T-helper 2 cell (primary cell): ENCODE measurements at places on chromosomes 7 and 10.

DNA sequence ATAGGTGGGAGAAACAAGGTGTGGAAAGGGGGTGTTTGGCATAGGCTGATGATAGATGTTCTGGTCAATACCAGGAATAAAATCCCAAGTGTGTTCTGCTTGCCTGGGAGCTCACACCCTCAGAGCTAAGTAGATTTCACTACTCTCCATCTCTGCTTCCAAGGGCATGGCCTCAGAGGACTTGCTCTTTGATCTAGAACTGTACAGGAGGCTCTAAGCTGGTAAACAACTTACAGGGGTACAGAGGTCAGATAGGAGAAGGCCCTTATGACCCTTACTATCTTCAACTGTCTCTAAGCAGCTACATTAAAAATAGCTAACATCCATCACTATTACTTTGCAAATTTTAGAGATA is 221.5 kb upstream of the KLF14 start:
- DNase-seq = no peak

DNA sequence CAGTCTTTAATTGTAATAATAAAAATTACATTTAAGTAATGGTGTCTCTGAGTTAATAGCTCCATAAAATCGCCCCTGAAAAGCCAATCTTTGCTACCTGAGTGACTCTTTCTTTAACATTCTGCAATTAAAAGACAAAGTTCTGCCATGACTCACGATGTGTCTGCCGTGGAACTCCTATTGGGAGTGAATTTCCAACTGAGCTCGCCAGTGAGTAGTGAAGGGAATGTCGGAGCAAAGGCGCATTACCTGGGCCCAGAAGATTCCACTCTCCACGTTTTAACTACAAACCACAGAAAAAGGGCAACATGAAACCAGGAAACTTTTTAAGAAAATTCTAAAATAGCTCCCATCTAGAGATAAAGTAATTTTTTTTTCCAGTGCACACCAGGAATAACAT is 36.9 kb upstream of the RNF32 start:
- DNase-seq = no peak

DNA sequence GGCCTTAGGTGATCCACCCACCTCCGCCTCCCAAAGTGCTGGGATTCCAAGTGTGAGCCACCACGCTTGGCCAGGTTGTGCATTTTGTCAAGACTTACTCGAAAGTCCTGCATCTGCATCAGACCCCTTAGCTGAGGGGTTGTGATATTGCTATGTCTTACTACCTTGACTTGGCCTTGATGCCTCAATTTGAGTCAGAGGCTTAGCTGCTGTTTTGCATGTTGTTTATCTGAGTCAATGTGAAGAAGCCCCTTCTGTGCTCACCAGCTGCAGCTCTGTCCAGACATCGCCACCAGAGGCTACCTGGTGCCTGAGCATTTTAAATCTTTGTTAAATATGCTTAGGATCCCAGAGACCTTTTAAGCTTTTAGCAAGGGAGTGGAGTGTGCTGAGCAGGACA is 18.1 kb downstream of the UBE2D4 start:
- no peak for DNase-seq

- DNase-seq = no peak
These were observed 27.4 kb upstream of the SYPL1 start for GRCh38 chr7:106139265-106140251.

DNA sequence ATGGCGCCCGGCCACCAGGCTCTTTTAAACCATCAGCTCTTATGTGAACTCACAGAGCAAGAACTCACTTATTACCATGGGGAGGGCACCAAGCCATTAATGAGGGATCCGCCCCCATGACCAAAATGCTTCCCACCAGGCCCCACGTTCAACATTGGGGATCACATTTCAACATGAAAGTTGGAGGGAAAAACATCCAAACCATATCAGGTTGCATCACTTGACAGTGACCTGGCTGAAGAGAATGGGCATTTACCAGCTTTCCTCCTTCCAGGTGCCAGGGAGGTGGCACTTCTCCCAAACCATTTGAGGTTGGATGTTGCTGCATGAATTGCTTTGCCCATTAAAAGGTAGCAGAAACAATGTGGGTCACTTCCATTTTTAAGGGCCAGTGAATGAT is 115.6 kb upstream of the TNS3 start:
- no peak for DNase-seq

- DNase-seq = no peak
These were observed 148.4 kb downstream of the MAD1L1 start for GRCh38 chr7:2084331-2084730.

DNA sequence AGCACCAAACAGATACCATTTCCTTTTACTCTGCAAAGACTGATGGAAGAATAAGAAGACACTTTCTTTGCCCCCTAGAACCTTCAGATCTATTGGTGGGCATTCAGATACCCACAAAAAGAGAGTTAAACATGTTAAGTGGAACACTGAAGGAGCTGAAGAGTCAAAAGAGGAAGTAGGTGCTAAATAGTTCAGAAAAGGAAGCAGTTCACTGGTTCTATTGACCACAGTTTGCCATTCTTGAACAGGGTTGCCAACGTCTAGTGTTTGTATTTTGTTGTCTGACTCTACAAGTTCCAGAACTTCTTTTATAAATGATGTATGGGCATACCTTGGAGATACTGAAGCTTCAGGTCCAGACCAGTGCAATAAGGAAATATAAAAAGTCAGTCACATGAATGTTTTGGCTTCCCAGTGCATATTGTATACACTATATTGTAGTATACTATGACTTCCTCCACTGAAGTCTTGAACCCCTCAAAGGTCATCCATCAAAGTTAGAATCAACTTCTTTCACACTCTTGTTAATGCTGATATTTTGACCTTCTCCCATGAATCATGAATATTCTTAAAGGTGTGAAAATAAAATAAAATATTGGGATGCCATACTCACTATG is 47.5 kb upstream of the AGR3 start:
- DNase-seq = no peak

- DNase-seq = no peak
These were observed 204.3 kb downstream of the SFMBT2 start for GRCh38 chr10:7206412-7207100.

DNA sequence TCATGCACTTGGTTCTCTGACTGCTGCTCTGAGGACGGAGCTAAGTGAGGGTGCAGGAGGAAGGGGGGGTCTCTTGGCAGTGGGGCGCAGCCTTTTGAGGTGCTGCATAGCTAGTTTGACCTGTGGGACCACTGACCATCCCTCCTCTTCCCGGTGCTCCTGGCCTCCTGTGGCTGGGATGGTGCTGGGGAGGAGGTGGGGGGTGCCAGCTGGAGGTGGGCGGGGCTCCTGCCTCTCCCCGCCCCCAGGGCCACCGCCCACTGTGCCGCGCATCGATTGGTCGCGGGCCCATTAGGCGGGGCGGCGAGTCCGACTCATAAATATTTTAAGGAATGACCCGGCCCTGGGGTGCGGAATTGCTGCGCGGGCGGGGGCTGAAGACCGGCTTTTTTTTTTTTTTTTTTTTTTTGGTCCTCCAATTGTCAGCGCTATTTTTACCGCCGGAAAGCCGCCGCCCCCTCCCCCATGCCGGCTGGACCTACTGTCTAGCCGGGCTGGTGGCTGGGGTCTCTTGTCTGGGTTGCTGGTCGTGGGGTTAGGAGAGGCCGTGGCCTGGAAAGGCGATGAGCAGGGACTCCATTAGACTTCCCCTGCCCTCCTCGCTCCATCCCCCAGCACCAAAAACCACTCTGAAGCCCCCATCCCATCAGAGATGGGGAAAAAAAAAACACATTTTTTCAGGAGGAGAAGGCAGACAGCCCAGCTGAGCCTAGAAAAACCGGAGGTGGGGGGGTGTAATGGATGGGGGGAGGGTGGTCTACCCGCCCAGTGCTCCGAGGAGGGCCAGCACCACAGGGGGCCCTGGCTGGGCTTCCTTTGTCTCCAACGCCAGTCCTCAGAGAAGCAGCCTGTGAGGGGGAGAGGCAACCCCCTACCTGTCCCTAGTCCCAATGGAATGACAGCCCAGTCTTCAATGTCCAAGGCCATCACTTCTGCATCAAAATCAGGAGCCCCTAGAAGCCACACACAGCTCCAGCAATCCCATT is 6.4 kb downstream of the SH2B2 start:
- no peak for DNase-seq

DNA sequence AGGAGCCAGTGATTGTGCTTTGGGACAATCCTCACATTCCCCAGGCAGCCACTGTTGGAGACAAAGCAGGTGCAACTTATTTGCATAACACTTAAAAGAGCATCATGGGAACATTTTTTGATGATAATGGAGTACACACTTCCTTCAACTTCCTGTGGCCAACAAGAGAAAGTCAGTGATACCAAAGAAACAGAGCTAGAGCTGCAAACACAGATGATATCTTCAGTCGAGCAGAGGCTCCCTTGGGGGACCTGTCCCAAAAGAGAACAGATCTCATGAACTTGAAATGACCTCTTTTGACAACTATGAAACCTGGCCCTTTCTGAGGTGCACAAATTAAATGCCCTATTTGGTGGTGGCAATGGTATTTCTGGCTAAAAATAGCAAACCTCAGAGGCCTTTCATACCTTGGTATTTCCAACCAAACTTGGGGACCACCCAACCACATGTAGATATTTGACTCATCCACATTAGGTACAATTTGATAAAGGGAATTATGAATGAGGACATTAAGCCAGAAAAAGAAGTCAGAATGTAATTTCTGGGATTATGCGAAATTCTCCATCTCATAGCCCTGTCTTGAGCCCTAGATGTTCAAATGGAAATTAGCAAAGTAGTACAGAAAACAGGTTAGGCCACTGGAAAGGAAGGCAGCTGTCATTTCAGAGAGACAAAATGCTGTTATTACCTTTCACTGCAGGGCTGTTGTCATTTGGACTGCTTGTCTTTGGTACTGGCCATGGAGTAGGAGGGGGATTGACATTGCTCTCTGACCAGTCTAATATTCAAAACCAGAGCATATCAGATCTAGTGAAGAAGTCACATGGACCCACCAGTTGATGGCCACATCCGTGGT is 146.2 kb downstream of the ICA1 start:
- DNase-seq = no peak

DNA sequence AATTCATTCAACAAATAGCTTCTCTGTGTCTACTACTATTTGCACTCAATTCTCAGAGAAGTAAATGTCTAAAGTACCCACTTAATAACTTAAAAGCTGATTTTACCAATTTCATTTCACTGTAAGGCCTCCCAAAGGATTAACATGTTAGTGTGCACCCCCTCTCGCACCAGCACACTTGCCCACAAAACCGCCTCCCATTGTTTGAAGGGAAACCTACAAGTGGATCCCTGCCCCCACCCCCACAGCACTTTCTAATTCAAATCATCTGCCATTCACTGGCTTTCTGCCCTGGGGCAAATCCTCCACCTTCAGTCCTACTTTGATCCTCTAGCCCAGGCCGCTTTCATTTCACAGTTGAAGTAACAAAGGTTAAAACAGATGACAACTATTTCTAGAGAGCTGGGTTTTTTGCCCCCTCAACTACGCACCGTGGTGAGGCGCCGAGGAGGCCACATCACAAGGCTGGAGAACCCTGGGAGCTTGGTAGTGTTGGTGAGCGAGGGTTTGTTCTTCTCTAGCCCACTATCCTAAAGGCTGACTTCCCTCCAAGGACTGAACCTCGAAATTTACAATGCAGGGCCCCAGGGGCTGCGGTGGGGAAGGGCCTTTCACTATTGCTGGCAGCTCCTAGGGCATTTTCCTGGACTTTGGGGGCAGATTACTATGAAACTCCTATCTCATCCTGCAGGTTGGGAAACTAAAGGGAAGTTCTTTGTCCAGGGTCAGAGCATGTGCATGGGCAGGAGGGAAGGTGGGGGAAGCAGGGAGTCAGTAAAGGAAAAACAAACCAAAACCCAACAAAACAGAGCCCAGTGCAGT is 517.4 kb upstream of the ZMIZ1 start:
- no peak for DNase-seq

- no peak for DNase-seq
These were observed 8.6 kb downstream of the TRIM56 start for GRCh38 chr7:101093906-101094305.

DNA sequence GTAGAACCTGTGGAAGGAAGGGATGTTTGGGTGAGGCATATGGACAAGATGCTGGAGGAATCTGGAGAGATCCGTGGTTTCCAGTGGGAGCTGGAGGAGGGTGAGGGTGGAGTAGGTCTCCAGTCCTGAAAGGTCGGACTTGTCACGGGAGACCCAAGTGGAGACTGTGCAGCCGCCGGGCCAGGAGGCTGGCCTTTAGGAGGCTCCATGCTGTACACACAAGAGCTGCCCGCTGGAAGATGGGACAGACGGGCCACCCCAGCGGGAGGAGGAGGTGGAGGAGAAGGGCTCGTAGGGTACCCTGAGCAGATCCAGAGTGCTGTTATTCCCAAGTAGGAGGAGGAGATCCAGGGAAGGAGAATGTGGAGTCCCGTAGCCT is 106.7 kb downstream of the NKX6-2 start:
- DNase-seq = no peak

DNA sequence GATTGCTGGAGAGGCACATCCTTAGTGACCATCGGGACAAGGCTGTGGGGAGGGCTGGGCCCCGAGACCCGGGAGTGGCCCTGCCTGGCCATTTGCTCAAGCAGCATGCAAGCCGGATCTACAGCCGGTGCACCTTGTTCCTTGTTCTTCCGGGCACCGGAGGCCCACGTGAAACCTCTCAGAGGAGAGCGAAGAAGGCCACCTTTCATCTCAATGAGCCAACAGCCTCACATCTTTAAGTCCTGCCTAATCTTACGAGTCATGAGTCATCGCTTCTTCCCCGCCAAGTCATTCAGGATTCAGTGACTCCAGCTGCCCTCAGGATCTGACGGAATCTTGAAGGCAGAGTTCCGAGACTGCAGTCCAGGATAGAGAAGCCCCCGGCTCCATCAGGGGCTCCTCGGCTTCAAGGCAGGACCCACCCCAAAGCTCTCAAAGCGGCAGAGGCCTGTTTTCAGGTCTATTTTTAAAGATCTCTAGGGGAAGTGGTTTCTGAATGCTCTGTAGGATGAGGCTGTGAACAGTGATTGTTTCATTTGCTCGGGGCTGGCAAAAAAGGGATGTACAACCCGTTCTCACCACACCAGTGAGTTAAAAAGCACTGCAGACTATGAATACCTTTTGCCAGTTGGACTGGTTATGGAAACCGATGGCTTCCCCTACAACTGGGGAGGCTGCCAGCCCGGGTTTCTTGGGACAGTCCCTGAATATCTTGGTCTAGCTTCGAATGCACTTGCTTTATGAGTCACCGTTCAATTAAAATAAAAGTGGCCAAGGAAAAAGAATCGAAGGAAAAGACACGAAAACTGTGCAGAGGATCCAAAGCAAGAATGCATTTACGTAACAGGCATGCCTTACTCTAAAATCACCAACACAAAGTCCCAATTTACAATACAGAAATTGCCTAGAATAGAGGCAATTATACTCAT is 57.2 kb upstream of the ECHDC3 start:
- DNase-seq = peak; percentile 35

GRCh38 chr10:43090188-43090587 is 13.3 kb downstream of the RET start:
- DNase-seq = no peak

DNA sequence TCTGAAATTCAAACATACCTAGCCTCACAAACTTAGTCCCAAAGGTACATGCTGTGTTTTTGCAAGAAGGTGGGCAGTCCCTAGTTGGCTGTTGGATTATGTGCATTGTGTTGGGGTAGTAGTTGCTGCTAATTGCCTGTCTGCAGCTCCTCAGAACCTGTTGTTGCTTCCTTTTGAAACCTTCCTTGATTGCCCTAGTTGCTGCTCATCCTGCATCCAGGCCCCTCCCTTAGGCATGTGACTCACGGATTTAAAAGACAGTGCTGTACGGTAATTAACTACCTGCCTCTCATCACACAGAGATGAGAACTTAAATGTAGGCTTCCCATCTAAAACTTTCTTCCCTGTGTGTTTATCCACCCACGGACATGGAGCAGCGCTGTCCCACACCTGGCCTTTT is 67.7 kb downstream of the BMPR1A start:
- DNase-seq = no peak
